Spinal cord (tissue), 10 donors: ENCODE measurements at places on chromosomes 4 and X.
A peak's percentile ranks its signal among the peaks of the same experiment; 100 is the strongest.

- peaks cover 8% of the 10 kb centered on the region for H3K36me3 ChIP-seq
- H3K27ac ChIP-seq: peak within 1 kb of the TSS; percentile 65
- H3K27me3 ChIP-seq: no peaks in the 10 kb centered on the region
- peaks cover 16% of the 10 kb centered on the region for H3K4me1 ChIP-seq
Measured at GRCh38 chr4:41256740-41257256, at the start of gene UCHL1. Gene UCHL1, plus strand, starts transcription at chr4:41256928. Its CDS starts 49 bp downstream, at chr4:41256977.

DNA sequence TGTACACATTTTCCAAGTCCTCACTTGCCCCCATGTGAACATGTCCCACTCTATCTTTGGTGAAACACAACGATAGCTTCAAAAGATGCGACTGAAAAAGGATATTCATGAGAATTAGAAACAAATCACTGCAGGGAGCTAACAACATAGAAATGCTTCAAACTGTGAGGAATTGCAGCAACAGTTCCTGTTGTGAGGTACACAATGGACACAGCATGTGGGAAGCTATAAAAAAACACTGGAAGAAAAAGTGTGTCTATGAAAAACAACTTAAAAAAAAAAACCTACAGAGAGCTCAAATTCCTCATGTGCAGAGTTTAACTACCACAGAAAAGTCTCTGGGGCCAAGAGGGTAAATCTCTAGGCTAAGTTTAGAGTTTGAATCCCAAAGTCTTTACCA, 51.6 kb upstream of the BLTP1 start:
- H3K36me3 ChIP-seq: no peaks in the 10 kb centered on the region
- H3K27me3 ChIP-seq: no peaks in the 10 kb centered on the region
- H3K27ac ChIP-seq: no peak overlapping the region

GRCh38 chr4:121675715-121676114, 21.1 kb downstream of the ANXA5 start:
- no peaks in the 10 kb centered on the region for H3K4me1 ChIP-seq
- H3K36me3 ChIP-seq: peaks cover 4% of the 10 kb centered on the region
- H3K27me3 ChIP-seq: no peaks in the 10 kb centered on the region
- H3K27ac ChIP-seq: no peak overlapping the region
- DNase-seq: no peak
- H3K4me3 ChIP-seq: no peak overlapping the region

DNA sequence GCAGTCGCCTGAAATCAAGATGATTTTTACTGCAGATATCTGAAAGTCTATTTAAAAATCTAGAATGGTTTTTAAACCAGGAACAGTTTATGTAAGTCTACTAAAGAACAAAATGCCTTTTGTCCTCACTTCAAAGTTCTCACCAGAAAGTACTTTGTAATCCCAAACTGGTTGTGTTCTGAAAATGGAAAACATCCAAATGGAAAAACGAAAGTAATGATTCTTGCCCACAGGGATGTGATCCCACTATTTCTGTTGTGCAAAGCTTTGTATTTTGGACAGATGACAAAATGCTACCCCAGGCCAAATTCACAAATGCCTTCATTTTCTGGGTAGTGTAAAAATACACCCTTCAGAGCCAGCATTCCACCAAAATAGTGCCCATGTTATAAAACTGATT, 265.5 kb upstream of the FTHL17 start:
- DNase-seq: no peak
- H3K27me3 ChIP-seq: peaks cover 2% of the 10 kb centered on the region
- H3K27ac ChIP-seq: no peak overlapping the region

GRCh38 chrX:46456125-46456922, 88.9 kb downstream of the ZNF674 start:
- no peak for DNase-seq
- no peaks in the 10 kb centered on the region for H3K27me3 ChIP-seq
- H3K4me3 ChIP-seq: no peak overlapping the region
- no peaks in the 10 kb centered on the region for H3K4me1 ChIP-seq
- H3K27ac ChIP-seq: no peak overlapping the region

- H3K4me3 ChIP-seq: no peak overlapping the region
- H3K4me1 ChIP-seq: peaks cover 2% of the 10 kb centered on the region
- DNase-seq: no peak
- peaks cover 11% of the 10 kb centered on the region for H3K27me3 ChIP-seq
Measured at GRCh38 chrX:581720-582298, 48.8 kb upstream of the SHOX start.

DNA sequence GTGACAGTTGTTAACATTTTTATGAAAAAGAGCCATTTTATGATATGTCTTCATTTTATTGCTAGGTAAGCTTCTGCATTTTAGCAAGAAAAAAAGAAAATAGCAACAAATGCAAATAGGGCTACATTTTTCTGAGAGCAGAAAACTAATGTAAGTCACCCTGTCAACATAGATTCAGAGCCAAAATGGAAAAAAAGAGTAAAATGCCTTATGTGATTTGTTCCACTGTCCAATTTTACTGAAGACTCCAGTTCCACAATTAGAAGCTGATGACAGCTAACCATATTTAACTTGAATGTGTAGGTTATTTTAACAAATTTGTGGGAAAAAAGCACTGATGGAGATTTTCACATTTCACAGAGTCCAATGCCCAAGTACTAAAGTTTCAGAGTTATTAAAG, 772.3 kb downstream of the FAT4 start:
- H3K27ac ChIP-seq: no peak overlapping the region
- H3K4me3 ChIP-seq: no peak overlapping the region
- H3K4me1 ChIP-seq: no peaks in the 10 kb centered on the region
- no peaks in the 10 kb centered on the region for H3K27me3 ChIP-seq
- H3K36me3 ChIP-seq: no peaks in the 10 kb centered on the region
- DNase-seq: peak; percentile 44

GRCh38 chr4:926538-926937, 5.6 kb downstream of the GAK start:
- H3K27me3 ChIP-seq: no peaks in the 10 kb centered on the region
- no peak for DNase-seq
- H3K4me1 ChIP-seq: peaks cover 17% of the 10 kb centered on the region
- H3K27ac ChIP-seq: no peak overlapping the region
- H3K36me3 ChIP-seq: peaks cover 13% of the 10 kb centered on the region

- no peaks in the 10 kb centered on the region for H3K36me3 ChIP-seq
- H3K4me3 ChIP-seq: no peak overlapping the region
- DNase-seq: no peak
- H3K27me3 ChIP-seq: no peaks in the 10 kb centered on the region
- H3K27ac ChIP-seq: no peak overlapping the region
- H3K4me1 ChIP-seq: no peaks in the 10 kb centered on the region
Measured at GRCh38 chr4:166144607-166145006, 271.6 kb downstream of the TLL1 start.

- H3K4me3 ChIP-seq: no peak overlapping the region
- H3K27ac ChIP-seq: peak overlapping the region; percentile 70
- H3K27me3 ChIP-seq: peaks cover 9% of the 10 kb centered on the region
Measured at GRCh38 chrX:129634541-129634940, 20.2 kb downstream of the APLN start.

- peaks cover 33% of the 10 kb centered on the region for H3K4me1 ChIP-seq
- DNase-seq: no peak
- peaks cover 34% of the 10 kb centered on the region for H3K27me3 ChIP-seq
- no peaks in the 10 kb centered on the region for H3K36me3 ChIP-seq
Measured at GRCh38 chr4:1055721-1056590, 44.5 kb downstream of the FGFRL1 start.

DNA sequence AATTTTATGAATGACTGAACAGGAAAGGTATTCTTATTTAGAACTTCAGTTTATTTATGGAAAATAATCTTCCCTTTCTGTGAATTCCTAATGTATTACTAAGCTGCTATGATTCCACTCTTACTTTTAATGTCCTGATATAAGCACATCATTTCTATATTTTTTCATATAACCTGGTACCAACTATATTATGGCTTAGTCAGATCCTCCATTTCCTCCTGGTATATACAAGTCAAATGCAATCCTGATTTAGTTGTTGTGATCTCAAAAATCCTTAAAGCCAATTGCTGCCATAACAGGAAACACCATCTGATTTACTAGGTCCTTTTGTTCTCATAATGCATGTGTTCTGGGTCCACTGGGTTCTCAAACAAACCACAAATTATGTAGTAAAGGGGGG, 26.8 kb downstream of the TRMT2B start:
- no peak overlapping the region for H3K4me3 ChIP-seq
- H3K4me1 ChIP-seq: no peaks in the 10 kb centered on the region
- H3K27me3 ChIP-seq: peaks cover 2% of the 10 kb centered on the region
- H3K36me3 ChIP-seq: peaks cover 3% of the 10 kb centered on the region
- no peak overlapping the region for H3K27ac ChIP-seq
- no peak for DNase-seq

DNA sequence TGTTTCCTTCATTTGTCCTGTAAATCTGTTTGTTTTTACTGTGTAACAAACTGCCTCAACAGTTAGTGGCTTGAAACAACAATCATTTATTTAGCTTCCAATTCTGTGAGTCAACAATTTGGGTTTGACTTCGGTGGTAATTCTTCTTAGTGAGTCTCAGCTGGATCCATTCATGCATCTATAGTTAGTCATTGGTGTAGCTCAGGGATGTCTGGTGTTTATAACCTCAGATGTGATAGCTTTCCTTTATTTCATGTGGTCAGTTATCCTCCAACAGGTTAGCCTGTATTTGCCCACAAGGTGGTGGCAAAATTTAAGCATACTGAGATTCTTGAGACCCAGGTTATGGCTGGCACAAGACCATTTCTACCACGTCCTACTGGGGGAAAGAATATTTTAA, 1267.2 kb downstream of the RAPGEF2 start:
- no peaks in the 10 kb centered on the region for H3K4me1 ChIP-seq
- no peak overlapping the region for H3K27ac ChIP-seq
- no peak overlapping the region for H3K4me3 ChIP-seq
- H3K36me3 ChIP-seq: no peaks in the 10 kb centered on the region
- no peaks in the 10 kb centered on the region for H3K27me3 ChIP-seq

DNA sequence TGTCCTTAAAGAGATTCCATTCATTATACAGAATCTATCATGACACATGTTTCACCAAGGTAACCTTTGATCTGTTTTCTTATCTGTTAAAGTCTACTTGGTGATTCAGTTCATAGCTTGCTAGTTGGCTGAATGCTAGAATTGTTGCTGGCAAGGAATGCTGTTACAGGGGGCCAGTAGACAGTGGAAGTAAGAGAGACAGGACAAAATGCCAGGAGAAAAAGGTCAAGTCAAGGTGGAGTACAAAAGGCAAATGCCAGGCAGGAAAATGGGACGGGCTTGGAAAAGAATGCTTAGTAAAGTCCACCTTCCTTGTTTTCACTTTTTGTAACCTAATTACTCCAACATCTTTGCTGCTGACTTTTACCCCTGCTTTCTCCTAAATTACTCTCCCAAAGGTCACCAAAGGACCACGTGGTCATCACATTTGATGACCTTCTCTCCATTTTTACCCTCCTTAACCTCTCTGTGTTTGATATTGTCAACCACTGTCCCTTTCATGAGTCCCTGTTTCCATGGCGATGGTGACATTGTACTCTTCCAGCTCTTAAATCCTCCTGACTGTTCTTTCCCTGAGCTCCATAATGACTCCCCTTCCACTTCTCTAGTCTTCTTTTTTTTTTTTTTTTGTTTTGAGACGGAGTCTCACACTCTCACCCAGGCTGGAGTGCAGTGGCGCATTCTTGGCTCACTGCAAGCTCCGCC, 24.5 kb upstream of the TAPT1 start:
- DNase-seq: no peak
- no peaks in the 10 kb centered on the region for H3K36me3 ChIP-seq
- no peaks in the 10 kb centered on the region for H3K27me3 ChIP-seq
- H3K4me3 ChIP-seq: no peak overlapping the region
- no peak overlapping the region for H3K27ac ChIP-seq

GRCh38 chr4:182105416-182105815, 137.8 kb upstream of the TENM3 start:
- H3K27me3 ChIP-seq: no peaks in the 10 kb centered on the region
- no peak overlapping the region for H3K27ac ChIP-seq
- no peak for DNase-seq

- no peaks in the 10 kb centered on the region for H3K4me1 ChIP-seq
- no peaks in the 10 kb centered on the region for H3K36me3 ChIP-seq
- peak; percentile 90 for DNase-seq
Measured at GRCh38 chr4:79413032-79413885, 5.2 kb upstream of the GK2 start.

DNA sequence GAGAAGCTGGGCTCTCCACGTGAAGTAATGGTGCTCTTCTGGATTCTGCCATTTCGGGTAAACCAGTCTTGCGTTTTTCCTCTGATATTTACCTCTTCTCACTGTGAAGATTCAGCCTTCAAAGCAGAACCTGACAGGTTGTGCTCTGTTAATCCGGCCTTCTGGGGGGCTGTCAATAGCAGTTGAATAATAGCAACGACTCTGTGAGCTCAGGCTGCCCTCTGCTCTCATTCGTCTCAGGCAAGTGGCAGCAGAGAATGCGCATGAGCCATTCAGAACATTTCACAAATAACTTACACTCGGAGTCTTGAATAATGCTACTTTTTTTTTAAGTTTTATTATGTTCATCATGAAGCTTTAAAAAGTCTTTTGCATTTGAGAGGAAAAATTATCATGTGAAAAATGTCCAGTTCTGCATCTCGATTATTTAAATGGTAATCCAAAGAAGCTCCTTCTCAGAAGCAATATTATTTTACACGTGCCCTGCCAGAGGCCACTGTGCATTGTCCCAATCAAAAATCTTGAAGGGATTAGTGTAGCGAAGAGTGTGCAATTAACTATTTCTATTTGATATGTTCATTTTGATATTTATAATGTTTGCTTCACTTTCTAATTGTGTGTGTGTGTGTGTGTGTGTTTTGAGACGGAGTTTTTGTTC, 354.2 kb upstream of the FAT1 start:
- H3K36me3 ChIP-seq: no peaks in the 10 kb centered on the region
- H3K27ac ChIP-seq: no peak overlapping the region

DNA sequence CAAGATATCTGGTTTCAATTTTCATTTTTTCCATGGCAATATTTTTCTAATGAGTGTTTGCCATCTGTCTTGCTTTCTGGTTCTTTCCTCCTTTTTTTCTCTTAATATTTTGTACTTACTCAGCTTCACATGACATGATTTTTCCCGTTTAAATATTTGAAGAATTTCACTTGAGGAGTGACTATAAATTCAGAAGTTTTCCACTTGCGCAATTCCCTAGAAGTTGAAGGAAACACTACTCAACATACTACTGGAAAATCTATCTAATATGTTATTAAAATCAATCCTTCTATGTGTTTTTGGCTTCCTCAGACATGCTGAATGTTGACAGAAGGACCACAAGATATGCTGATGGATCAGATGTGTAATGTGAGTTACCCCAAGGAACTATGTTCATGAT, 36.8 kb upstream of the BANK1 start:
- DNase-seq: no peak
- H3K36me3 ChIP-seq: no peaks in the 10 kb centered on the region
- no peak overlapping the region for H3K4me3 ChIP-seq
- no peaks in the 10 kb centered on the region for H3K27me3 ChIP-seq

GRCh38 chrX:40440866-40441265, 139.9 kb upstream of the ATP6AP2 start:
- H3K4me3 ChIP-seq: no peak overlapping the region
- H3K27ac ChIP-seq: peak overlapping the region; percentile 63
- H3K36me3 ChIP-seq: no peaks in the 10 kb centered on the region
- H3K27me3 ChIP-seq: peaks cover 5% of the 10 kb centered on the region
- no peak for DNase-seq

GRCh38 chr4:62366939-62367338, 1166.8 kb downstream of the ADGRL3 start:
- H3K36me3 ChIP-seq: no peaks in the 10 kb centered on the region
- no peak for DNase-seq
- no peaks in the 10 kb centered on the region for H3K27me3 ChIP-seq
- no peak overlapping the region for H3K27ac ChIP-seq
